ENCODE measurements at places on chromosomes 2 and 18. TPM values are rescaled to one million over a fixed set of nuclear protein-coding genes. Genes with fewer than 3 reads are reported as not detected.
A peak's percentile ranks its signal among the peaks of the same experiment; 100 is the strongest.

The ASXL3 gene
- not detected for total RNA-seq

- no peak for DNase-seq
These were observed 32.7 kb downstream of the MEX3C start for GRCh38 chr18:51164761-51165281.

DNA sequence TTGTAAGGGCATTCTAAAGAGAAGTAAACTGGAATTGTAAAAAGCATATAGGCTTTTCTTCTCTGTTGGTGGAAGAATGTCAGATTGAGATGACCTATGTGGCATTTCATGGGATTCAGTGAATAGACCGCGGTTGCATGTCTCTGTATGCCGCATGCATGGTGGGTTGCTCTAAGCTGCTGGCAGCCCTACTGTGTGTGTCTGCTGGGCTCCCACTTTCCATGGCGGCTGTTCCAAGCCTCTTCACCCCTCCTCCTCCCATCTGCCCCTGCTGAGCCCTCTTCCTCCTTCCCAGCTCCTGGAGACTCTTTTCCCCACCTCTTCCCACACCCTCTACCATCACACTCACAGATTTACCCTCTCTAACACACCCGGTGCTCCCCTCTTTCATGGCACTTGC is 12.6 kb downstream of the ATP6V1C2 start:
- no peak for DNase-seq

- no peak for DNase-seq
These were observed 62.4 kb upstream of the SPATS2L start for GRCh38 chr2:200244111-200244510.

- DNase-seq = no peak
These were observed 368.5 kb upstream of the CNTNAP5 start for GRCh38 chr2:123656590-123656989.

DNA sequence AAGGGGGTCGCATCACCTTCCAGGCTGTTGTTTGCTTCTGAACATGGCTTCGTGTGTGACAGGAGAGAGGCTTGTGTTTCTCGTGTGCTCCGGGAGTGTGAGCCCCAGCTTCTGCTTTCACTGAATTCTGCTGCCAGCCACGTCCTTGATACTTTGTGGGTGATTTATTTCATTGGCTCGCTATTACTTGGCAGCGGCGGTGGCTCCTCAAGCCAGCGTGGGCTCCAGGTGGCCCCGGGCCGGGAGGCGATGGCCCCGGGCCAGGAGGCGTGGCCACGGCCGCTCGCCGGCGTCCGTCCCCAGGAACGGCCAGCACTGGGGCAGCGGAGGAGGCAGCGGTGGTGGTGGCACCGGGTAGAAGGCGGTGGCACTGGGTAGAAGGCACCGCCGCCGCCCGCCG is 63.1 kb downstream of the NAPG start:
- DNase-seq = no peak

DNA sequence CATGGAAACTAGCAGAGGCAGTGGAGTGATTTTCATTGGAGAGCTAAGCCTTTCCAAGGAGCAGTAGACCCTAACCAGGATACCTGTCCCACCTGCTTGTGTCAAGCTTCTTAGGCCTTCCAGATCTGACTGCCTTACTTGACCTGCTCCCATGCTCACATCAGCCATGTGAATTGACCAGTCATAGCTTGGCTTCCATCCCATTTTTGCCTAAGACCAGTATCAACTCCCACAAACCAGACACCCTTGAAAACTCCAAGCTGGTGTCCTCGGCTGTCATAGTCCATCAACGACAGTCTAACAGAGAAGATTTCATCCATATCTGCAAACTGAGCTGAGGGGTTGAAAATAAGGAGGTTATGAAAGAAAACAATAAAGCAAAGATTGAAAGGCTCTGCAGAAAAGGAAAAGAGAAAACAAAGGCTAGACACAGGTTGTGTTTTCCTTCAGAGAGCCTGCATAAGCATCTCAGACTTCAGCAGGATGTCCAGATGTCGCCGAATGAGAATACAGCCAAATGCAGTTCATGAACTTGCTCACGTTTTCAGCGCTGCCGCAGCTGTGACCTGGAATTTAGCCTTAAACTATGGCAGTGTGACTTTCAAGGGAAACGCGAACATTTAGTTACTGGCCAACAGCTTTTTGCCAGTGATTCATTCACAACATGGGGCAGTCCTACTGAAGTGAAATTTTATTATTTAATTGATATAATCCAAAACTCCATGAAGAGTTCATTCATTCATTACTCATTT is 868.1 kb upstream of the ID2 start:
- no peak for DNase-seq

- peak; percentile 28 for DNase-seq
These were observed 43.3 kb upstream of the PUM2 start for GRCh38 chr2:20393986-20394385.

DNA sequence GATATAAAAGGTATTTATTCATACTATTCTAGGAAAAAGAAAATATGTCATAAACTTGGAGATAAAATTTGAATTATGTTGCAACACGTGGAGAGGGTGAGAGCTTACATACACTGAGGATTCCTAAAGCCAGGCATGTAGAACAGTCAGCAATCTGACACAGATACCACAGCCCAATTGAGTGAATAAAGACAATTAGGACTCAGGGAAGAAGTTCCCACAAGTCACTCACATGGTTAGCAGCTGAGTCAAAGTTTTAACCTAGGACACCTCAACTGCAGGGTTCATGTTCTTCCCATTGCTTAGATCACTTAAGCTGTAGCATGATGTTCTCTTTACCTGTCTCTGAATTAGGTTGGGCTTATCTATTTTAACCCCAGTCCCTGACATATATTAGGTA is 189.5 kb downstream of the CMPK2 start:
- DNase-seq = no peak

- DNase-seq = no peak
These were observed 56.5 kb upstream of the RAPH1 start for GRCh38 chr2:203591642-203592041.

DNA sequence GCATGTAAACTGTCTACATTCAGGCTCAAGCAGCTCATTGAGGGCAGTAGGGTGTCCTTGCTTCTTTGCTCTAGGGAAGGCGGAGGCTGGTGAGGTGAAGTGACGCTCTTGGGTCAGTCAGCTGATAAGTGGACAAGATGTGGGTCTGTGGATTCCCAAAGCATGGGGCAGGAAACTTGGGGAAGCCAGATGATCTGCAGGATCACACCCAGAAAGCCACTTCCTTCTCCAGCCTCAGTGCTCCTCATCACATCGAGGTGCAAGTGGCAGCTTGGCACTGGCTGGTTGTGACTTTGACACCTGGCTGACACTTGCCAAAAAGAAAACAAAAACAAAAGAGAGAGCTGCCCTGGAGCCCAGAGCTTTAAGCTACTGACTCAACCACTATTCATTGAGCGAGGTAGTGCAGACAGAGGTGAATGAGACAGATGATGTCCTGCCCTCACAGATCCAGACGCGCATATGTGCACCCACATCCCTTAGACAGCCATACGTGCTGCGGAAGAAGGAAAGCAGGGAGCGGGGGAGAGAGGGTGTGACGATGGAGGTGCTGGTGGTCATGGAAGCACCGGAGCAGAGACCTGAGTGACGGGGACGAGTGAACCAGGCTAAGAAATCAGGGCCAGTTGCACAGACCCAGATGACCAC is 3.1 kb upstream of the CIB4 start:
- DNase-seq = no peak

GRCh38 chr18:54740136-54740846 is 88.0 kb upstream of the RAB27B start:
- DNase-seq = no peak
